ENCODE measurements at places on chromosomes 12 and 14.

DNA sequence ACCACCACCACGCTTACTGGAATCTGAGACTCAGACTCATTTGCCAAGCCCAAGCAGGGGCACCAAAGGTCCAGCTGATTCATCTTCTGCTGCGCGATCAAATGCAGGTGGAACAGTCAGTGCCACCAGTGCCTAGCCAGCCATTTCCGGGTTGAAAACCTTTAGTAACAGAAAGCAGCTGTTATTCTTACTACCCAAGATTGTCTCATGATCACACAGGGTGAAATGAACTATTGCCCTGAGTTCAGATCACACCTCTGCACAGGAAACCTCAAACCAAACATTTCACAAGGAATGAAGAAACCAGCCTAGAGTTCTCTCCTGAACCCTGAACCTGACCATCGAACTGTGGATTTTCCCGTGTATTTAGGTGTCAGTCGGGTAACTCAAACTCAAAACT lies 88.9 kb downstream of the RIMBP2 start:
- DNase-seq, result no peak

DNA sequence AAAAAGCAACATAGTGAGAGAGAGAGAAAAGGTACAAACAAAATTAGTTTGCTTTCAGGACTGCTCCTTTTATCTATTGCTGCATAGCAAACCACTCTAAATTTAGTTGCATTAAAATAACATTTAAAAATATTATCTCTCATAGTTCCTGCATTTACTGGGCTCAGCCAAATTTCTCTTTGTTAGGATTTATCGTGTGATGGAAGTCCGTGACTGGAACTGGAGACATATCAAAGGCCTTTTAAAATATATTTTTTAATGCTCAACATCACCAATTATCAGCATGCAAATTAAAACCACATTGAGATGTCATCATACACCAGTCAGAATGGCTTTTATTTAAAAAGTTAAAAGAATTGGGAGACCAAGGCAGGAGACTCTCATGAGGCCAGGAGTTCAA lies 107.6 kb upstream of the SYT1 start:
- DNase-seq, result no peak

- DNase-seq, result no peak
These were observed 4.4 kb upstream of the ARHGAP5 start for GRCh38 chr14:32072676-32073075.

GRCh38 chr12:1803736-1804135 lies 16.6 kb upstream of the LRTM2 start:
- DNase-seq, result no peak

- no peak for DNase-seq
These were observed 34.0 kb downstream of the CHGA start for GRCh38 chr14:92956961-92957360.

- no peak for DNase-seq
These were observed 120.0 kb downstream of the DNAI7 start for GRCh38 chr12:25074954-25075353.

DNA sequence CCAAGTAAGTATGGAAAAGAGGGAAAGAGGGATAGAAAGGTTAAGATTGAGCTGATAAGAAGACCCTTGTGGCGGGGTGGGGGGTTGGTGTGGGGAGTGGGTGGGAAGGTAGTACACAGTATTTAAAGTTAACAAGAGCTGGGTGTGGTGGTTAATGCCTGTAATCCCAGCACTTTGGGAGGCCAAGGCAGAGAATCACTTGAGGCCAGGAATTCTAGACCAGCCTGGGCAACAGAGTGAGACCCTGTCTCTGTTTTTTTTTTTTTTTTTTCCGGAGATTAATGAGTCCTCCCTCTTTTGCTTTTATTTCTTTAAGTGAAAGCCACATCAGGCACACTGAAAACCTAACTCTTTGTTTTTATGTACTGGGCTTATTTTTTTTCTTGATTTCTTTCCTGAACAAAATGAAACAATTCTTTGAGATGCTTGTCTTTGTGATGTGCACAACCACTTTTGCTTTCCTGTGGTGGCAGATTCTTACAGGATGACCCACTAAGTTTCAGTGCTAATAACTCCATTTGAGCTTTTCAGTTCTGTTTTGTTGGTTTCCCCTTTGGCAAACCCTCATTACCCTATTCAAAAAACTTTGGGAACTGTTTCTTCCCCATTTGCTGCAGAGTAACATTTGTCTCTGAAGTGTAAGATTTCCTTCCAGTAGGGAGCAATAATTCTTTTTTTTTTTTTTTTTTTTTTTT lies 54.8 kb downstream of the WNK1 start:
- DNase-seq, result no peak

DNA sequence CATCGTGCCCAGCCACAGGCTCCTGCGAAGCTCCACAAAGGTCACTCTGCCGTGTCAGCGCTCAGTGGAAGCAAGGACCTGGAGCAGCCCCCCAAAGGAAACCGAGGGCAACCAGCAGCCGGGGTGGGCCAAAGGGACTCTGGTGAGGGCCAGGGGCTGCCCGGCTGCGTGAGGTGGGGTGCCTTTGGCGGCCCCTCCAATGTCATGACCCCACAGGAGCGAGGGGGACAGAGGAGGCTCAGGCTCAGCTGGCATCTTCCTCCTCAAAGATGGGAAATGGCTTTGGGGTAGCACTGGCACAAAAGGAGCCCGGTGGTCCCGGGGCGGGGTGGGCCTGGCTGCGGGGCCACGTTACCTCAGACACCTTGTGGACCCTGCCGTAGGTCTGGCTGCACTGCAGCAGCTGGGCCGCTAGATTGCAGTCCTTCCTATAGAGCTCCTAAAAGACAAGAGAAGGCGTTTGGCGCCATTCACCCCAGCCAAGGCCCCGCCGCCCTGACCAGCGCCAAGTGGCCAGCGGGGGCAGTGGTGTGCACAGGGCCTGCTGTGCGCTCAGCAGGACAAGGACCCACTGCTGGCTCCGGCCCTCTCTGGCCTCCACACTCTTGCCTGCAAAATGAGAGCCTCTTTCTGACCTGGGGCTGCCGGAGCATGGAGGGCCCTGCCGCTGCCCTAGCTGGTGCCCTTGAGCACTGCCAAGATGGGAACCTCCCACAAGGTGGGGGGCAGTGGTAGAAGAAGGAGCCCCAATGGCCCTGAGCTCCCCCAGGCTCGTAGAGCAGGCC lies 46.9 kb downstream of the BEGAIN start:
- DNase-seq, result no peak

DNA sequence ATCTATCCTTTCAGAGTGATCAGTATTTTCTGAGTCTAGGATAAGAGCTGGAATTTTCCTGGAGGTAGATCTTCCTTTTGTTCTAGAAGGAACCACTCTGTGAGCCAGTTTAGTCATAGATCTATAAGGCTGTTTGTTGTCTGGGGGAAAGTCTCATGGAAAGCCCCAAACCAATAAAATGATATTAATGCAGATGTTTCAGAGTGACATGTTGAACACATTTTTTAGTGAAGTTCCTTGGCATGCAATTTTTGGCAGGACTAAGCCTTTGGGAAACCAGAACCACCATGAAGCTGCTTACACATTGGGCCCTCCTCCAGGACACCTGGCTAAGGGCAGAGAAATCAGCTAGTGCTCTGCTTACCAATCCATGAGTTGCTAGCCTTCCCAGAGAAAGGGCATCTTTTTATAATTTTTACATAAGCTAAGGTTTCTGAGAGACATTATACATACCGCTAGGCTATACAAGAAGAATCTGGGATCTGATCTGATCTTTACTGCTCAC lies 101.5 kb upstream of the PCED1B start:
- DNase-seq, result no peak

GRCh38 chr14:24845851-24846250 lies 204.1 kb downstream of the STXBP6 start:
- no peak for DNase-seq

- no peak for DNase-seq
These were observed 881.3 kb upstream of the ATXN7L3B start for GRCh38 chr12:73656375-73656774.

- peak; percentile 94 for DNase-seq
These were observed 30.3 kb upstream of the ADIPOR2 start for GRCh38 chr12:1660304-1661187.

DNA sequence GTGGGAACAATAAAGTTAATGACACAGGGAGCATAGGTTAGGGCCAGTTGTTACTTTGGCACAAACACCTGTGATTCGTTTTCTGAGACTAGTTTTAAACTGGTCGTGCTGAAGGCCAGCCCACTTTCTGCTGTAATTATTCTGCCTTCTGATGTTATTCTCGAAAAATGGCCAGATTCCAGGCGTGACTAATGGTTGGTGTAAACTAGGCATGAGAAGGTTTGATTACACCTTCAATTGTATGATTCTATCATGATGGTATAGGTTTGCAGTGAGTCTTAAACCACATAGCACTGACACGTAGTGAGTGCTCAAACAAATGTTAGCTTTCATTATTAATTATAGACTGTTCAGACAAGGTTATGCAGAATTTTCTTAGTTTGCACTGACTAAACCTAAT lies 39.0 kb downstream of the CKB start:
- DNase-seq, result no peak

- peak; percentile 33 for DNase-seq
These were observed 288.6 kb downstream of the DPF3 start for GRCh38 chr14:72605096-72605920.

DNA sequence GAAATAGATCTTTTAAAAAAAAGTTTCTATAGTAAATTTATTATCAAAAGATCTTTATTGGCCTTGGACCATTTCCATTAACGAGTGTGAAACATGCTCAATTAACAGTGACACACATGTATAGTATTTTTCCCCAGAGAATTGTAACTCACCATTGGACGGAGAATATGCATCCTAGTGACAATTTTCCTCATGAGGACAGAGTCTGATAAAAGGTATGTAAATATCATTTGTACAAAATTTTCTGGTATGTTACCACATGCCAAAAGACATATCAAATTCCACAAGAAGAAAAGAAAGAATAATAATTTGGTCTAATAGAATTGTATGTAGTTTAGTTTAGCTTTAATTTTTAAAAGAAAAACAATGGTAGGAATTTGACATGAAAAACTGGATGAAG lies 1096.0 kb upstream of the FLRT2 start:
- DNase-seq, result no peak

DNA sequence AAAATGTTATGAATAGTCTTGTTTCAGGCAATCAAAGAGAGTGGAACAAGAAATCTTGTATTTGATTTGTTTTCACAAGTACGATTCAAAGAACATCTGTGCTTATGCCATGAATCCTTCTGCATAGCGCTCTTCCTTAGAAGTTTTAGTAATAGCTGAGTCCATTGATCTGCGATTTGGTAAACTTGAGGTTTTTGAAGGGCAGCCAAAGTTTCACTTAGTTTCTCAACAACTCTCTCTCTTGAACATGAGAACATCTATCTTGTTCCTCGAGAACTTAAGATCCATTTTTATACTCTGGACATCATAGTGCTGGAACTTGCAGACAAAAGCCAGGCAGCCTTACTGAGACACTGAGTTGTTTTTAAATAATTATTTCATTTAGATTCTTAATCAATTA lies 96.2 kb upstream of the USP15 start:
- DNase-seq, result no peak

DNA sequence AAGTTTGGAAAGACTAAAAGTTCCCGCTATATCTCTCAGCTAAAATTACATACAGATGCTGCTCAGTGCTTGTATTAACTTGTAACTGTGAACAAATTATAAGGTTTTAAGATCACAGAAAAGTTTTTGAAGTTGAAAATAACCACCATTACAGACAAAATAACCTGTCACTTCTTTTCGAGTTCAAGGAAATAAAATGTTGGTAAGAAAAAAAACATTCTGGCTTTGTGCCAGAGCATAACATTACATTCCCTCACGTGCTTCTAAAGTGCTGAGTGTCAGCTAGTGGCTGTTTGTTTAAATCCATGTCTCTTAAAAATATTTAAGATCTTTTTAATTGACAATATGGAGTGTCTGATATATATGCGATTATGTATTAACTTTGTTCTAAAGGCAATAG lies 27.2 kb upstream of the ADAMTS20 start:
- DNase-seq, result no peak

DNA sequence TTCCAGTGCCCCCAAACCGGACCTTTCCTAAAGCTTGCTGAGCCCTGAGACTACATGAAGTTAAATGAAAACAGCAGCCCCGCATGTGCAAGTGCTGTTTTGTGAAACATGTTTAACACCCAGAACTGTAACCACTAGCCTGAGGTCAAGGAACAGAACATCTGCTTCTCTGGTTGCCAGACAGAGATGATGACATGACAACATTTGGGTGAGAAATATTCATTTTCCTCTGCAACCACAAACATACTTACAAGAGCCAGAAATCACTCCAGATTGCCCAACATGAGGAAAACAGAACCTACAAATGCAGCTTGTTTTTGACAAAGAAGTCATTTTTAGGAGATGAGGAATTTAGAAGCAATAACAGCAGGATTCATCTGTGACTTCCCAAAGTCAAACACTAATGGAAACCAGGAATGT lies 110.4 kb downstream of the BCAT1 start:
- no peak for DNase-seq

GRCh38 chr12:51865757-51866270 lies 17.3 kb upstream of the FIGNL2 start:
- no peak for DNase-seq

DNA sequence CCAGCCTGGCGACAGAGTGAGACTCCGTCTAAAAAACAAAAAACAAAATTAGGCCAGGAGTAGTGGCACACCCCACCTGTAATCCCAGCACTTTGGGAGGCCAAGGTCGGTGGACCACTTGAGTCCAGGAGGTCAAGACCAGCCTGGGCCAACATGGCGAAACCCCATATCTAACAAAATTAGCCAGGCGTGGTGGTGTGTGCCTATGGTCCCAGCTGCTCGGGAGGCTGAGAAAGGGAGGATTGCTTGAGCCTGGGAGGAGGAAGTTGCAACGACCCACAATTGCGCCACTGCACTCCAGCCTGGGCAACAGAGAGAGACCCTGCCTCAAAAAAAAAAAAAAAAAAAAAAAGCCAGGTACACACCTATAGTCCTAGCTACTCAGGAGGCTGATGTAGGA lies 37.0 kb downstream of the KDM2B start:
- no peak for DNase-seq

DNA sequence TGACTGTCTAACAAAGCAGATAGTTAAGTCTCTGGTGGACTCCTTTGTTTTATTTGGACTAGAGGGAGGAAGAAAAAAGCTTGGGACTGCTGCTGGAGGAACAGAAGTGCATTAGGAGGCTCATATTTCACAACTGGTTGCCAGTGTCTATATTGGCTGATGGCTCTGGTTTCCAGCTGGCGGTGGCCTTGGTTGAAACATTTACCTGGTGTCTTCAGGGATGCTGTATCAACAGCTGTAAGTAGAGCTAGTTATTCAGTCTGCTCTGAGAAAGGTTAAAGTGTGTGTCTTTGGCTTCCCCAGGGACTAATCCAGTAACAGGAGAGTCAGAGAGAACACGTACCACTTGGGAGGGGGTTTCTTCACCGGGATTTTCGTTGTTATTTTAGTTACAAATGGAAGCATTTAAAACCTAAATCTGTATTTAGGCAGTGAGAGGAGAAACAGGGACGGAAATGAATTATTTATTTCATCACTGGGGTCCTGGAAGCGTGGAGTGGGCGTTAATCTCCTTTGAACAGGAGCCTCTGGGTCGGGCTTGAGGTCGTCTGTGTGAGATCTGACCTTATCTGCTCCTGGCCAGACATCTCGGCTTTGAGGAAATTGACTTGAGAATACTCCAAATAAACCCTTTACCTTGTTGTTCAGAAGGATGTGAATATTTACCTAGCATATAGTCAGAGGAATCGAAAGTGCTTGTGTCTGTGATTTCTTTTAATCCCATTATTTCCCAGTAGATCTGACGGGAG lies 149.9 kb downstream of the NRXN3 start:
- DNase-seq, result no peak
